ENCODE measurements at places on chromosomes 6 and 20.

DNA sequence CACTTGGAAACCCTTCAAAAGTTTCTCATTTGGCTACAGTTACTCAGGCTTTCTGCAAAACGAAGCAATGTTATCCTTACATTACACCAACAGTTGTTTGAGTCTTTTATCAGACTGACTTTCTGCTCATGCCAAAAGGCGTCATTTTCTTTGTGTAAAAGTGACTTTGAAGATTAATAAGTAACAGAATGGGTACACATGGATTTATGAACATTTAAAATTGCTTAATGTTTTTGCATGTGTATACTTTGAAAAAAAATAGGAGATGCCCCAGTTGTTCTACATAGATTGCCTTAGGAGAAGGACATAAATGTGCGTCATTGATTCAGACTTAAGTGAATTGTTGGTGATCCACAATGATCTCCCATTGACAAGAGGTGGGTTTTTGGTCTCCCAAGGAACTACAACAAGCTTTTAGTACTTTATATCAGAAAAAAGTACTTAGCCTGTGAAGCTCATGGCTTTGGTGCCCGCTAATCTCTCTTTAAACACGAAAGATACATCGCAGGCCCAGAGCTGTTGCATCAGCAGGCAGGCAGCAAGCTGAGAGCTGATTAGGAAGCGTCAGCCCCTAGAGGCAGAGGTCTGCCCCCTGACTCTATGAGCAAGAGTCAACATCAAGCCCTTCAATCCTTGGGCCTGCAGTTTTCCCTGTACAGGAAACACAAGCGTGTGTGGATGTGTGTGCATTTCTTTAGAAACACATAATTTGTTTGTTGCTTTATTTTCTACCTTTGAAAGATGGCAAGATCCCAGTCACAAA, 45.9 kb downstream of the SLC22A3 start:
- no peak for DNase-seq

DNA sequence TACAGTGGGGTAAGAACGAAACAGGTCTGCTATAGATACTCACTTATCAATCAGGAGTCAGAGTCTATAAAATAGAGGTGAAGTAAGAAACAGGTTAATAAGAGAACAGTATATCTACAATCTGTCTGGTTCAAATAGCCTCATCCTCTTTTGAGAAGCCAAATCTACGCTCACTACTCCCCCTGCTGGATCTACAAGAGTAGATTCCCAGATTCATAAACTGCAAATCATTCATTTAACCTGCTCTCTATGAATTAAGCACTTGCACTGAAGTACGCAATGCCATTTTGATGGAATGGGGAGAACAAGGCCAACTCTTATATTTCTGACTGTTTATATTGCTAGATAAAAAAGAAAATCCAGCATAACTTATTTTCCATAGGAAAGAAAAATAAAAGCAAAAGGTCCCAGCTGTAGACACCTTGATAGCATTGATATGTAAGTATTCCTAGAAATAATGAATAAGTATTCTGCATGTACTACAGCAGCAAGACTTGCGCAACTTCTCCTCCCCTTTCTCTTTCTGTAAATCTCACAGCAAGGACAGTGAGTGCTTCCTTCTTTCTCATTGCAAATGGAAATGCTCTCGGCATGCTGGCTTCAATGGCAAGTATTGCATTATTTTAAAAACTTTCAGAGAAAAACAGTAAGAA, 92.3 kb downstream of the RFX6 start:
- no peak for DNase-seq

- no peak for DNase-seq
Measured at GRCh38 chr20:44087857-44088120, 99.2 kb downstream of the JPH2 start.

DNA sequence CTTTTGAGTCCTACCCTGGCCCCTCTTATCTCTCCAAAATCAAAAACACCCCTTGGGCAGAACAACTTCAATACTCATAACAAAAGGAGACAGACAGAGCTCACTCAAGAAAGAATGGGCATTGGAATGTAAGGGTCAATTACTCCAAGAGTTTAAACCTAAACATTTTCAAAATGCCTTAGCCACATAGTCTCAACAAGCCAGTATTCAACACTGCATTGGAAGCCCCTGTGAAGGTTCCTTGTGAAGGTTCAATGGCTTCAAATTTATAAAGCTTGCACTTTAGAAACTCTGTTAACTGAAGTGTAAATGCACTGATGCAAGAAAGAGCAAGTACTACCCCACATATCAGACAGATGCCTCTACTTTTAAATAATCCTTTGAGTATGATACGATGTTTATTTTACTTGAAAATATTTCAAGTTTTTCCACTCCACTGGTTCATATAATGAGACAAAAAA, 139.1 kb upstream of the LAMP5 start:
- no peak for DNase-seq

- DNase-seq = no peak
Measured at GRCh38 chr6:3291987-3292386, 33.2 kb downstream of the PSMG4 start.

GRCh38 chr6:20169119-20169557, 43.1 kb downstream of the MBOAT1 start:
- no peak for DNase-seq

DNA sequence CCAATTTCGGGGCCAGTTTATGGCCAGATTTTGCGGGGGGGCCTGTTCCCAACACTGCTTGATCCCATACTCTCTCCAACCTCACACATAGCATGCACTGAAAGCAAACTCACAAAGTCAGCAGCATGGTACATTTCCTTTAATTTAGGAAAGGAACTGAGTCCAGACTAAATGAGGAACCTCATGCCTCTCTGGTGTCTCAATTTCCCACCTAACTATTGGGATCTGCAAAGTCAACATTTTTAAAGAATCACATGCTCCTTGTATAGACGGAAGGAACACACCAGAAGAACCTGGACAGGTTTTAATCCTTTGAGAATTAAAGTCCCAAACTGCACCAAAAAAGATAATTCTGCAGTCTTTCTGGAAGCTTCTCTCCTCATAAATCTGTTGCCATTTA, 33.3 kb downstream of the FAM50B start:
- DNase-seq = no peak

GRCh38 chr6:157123234-157123633, 200.1 kb downstream of the TMEM242 start:
- no peak for DNase-seq

GRCh38 chr6:23031986-23032385, 462.6 kb downstream of the HDGFL1 start:
- no peak for DNase-seq

DNA sequence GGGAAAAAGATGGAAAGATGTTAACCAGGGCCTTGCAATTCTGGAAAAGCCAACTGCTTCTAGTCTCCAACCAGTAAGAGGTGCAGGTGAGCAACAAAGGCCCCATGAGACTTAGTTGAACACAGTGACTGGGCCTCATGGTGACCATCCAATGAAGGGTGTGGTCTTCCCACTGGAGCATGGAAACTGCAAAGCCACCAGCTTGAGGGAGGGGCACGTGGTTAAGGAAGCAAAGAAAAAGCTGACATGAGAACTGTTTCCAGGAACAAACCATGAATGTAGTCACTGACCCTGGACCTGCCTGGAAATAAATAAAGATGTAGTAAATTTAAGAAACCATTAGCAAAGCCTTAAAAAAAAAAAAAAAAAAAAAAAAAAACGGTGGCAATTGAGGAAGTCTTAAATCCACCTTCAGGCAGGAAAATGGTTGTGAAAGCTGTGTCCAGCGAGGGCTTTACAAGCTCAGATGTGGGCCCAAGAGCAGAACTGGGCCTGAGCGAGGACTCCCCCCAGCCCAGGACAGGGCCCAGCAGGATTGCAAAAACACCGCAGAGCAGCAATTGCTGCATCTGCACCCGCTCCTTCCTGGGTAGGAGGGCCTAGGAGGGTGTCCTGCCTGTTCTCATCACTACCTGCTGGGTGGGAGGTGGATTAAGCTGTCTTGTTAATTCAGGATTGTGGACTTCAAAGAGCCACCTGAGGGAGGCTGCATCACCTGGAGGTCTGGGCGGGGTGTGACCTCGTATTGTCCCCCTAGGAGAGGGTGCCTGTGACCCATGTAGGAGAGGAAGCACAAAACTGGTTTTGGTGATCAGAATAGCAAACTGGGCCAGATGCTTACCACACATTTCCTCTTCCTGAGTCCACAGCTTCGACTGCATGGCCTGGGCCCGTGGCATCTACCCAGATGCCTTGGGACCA, 10.3 kb downstream of the GFRA4 start:
- no peak for DNase-seq

DNA sequence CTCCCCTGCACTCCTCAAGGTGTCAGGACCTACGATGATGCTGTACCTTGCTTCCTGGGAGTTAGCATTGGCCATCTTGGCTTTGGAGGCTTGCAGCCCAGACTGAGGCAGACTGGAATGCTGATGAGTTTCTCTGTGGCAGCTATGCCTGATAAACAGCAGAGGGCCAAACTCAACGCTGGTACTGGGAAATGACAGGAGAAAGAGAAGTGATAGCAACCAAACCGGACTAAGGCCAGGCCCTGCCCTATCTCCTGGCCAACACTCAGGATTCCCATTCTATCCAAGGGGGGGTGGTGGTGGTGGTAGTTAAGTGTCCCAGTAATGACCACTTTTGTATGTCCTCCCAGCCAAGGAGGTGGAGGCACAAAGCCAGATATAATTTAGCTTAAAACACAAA, 90.0 kb upstream of the DTNBP1 start:
- no peak for DNase-seq

GRCh38 chr20:57124800-57125517, 141.5 kb downstream of the BMP7 start:
- DNase-seq = no peak

- DNase-seq = no peak
Measured at GRCh38 chr20:63658749-63659187, 656 bp downstream of the RTEL1 start.

- DNase-seq = no peak
Measured at GRCh38 chr6:8934318-8934717, 499.0 kb upstream of the SLC35B3 start.

DNA sequence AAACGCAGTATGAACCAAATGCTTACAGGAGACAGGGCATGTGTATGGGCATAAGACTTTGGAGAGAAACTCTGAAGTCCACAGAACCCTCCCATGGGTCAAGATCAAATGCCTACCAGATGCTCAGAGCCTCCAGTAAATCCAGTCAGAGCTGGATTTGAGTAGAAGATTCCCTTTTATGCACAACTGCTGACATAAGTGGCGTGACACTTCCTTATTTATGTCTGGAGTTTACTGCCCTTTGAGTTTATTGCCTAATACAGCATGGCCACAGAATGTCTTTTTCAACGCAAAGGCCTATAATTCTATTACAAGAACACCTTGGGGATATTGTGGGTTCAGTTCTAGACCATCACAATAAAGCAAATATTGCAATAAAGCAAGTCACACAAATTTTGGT, 220.0 kb upstream of the FOXQ1 start:
- DNase-seq = no peak

DNA sequence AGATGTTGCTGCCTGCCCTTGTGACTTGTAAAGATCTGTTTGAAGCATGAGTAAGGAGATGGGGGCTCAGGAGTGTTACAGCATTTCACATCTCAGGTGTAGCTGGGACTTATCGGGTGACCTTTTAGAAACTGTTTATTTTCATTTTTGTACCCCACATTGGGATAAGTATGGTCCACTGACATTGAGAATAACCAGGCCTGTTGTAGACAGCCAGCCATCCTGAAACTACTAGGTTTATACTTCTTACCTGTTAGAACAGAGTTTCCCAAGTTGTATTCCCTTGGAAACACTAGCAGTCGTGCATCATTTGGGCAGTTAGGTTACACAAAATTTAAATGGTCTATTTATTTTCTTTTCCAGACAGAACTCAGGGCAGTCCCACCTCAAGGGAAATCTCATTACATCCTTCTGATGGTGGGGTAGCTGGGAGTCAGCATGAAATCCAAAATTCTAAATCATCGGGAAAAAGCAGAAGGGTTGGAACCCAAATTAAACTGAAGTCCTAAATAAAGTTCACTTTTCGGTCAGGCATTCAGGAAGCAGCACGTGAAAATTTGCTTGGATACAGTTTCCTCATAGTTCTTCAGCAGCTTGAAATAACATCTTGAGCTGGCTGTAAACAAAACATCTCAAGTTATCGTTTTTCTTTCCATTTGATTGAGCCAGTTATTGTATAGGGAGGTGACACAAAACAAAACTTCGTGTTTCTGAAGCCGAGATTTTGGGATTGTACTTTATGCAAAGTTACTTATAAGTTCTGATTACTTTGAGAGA, 30.5 kb downstream of the FOXO3 start:
- DNase-seq = no peak

GRCh38 chr6:5468586-5468985, 207.3 kb downstream of the FARS2 start:
- DNase-seq = no peak

GRCh38 chr20:10178091-10178490, 40.5 kb upstream of the SNAP25 start:
- DNase-seq = no peak

- DNase-seq = no peak
Measured at GRCh38 chr6:30942338-30943060, 1.7 kb downstream of the MUCL3 start.

GRCh38 chr20:14406495-14406894, 69.1 kb upstream of the FLRT3 start:
- DNase-seq = no peak

DNA sequence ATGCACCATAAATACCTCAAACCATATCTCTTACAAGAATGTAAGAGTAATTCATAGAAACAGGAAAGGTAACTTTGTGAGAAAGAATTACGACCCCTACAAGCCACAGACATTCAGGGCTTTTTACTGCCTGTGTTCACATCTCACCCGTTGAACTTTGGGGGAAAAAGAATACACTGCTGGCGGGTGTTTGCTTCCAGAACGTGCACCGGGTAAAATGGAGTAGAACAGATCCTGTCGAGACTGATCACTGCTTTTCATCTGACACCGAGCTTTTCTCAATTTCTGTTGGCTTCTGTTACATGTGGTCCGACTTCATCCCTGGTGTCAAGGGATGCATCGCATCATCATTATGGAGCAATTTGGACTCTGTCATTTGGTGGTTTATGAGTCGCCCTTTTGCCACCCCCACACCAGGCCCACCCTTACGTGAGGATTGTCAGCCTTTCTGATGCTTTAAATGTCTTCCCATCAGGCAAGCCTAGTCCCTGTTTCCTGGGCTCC, 219.2 kb upstream of the ZFP64 start:
- no peak for DNase-seq

- DNase-seq = no peak
Measured at GRCh38 chr20:60049601-60050000, 91.4 kb downstream of the CDH26 start.

DNA sequence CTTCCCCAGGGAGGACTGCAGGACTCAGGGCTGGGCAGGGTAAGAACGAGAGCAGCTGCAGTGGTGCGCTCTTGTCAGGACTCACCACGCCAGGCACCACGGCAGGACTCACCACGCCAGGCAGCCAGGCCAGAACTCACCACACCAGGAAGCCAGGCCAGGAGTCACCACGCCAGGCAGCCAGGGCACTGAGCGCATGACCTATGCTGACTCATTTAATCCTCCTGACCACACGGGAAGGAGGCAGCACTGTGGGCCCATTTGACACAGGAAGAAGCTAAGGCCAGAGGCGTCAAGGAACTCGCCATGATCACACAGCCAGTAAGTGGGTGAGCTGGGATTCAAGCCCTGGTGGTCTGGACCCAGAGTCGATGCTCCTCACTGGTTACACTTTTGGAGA, 189.3 kb downstream of the PREX1 start:
- DNase-seq = no peak

- DNase-seq = no peak
Measured at GRCh38 chr20:57198132-57199072, 68.0 kb downstream of the BMP7 start.

Measured in stimulated activated CD4-positive, alpha-beta T cell treated with anti-CD3 and anti-CD28 coated beads, Interleukin-12 subunit alpha, Interleukin-12 subunit beta, amount 100 ng/mL, for 4 hours (primary cell).